ENCODE measurements at places on chromosomes 13 and 19. TPM values are rescaled to one million over a fixed set of nuclear protein-coding genes. Genes with fewer than 3 reads are reported as not detected.
A peak's percentile ranks its signal among the peaks of the same experiment; 100 is the strongest.

PLK5 gene
- not detected for total RNA-seq

NLRP11 gene
- total RNA-seq, result not detected

GSX1 gene
- total RNA-seq, result not detected

TIMM44 gene
- 58.6 TPM for total RNA-seq

OR7A5 gene
- not detected for total RNA-seq

CLDND2 gene
- total RNA-seq, result not detected

C19orf33 gene
- total RNA-seq, result 3.2 TPM

C19orf38 gene
- not detected for total RNA-seq

TRPC4 gene
- 28.3 TPM for total RNA-seq

ADAMTSL5 gene
- 6.9 TPM for total RNA-seq

ETV2 gene
- under 0.01 TPM for total RNA-seq

LAIR2 gene
- not detected for total RNA-seq

ZNF823 gene
- total RNA-seq, result 5.6 TPM

OR4F17 gene
- total RNA-seq, result 0.32 TPM

BORA gene
- 5.5 TPM for total RNA-seq

LDLR gene
- total RNA-seq, result 392 TPM

DNA sequence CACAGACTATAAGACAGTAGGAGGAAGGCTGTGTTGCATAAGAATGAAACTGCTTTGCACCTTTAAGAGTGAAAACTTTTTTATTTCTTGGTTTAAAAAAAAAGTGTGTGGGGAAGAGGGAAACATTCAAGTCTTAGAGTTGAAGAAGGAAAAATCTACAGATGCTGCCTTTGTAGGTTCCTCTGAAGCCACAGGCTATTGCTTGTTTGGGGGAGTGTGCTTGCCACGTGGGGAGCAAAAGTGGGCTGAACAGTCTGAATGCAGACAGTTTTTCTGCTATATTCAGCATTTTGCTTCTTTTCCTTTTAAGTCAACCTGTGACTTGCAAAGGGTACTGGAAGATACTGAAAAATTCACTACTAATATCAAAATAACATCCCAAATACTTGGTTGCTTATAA is 36.9 kb downstream of the EFNB2 start:
- DNase-seq, result no peak

DNA sequence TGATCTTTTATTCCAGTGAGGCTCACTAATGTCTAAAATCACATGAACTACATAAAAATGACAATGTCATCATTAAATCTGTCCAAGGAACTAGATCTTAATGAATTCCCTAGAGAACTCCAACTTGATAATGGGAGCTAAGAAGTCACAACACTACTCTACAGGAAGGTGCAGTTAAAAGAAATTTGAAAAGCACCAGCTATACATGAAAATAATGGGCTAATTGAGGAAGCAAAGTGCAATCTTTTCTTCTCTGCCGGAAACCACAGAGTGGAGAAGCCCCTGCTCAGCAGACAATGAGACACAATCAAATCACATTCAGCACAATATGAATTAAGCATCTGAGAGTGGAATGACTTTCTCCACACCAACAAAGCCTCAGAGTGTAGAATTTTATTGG is 261.7 kb downstream of the LHFPL6 start:
- no peak for DNase-seq

- DNase-seq, result no peak
Measured at GRCh38 chr13:58126496-58126895, 495.0 kb downstream of the PCDH17 start.

DNA sequence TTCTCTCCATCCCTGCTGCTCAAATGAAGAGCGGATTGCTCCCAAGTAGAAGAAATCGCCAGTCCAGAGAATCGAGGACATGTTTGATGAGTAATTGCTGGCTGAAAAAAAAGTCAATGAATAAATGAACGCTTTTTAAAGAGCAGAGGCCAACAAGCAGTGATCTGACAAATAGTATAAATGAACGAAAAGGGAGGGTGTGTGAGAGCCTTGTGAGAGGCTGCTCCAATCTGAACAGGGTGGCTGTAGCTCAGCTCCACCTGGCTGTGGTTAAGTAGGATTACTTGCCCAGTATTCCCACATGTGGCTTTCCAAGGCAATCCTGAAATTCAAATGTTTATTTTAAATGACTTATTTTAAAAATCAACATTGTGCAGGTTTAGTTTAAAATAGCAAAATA is 117.1 kb downstream of the TSHZ3 start:
- peak; percentile 41 for DNase-seq

- no peak for DNase-seq
Measured at GRCh38 chr13:111976474-111977178, 90.3 kb upstream of the SOX1 start.

DNA sequence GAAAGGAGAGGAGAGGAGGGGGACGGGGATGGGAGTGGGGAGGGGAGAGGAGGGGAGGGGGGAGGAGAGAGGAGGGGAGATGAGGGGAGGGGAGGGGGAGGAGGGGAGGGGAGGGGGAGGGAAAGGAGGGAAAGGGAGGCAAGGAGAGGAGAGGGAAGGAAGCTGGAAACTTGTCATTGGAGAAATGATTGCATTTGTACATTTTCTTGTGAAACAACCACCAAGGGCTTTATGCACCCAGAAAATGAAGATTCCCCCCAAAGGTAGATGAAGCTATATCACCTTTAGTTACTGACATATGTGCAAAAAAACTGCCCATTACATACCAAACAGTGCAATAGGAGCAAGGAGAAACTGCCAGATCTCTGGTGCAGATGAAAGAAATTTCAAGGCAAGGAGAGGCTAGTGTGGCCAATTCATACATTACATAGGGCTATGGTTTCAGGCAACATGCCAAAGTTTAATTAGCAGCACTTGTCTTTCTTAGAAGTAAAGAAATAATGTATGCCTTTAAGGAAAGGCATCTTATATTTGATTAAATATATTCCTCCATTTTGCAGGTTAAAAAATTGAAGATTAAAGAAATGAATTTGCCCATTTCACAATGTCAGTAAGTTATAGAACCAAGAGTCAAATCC is 49.5 kb upstream of the STK24 start:
- no peak for DNase-seq

GRCh38 chr13:94602467-94602866 is 810 bp downstream of the GPR180 start:
- no peak for DNase-seq

GRCh38 chr13:83879431-83880171 is 2.7 kb downstream of the SLITRK1 start:
- DNase-seq, result no peak

DNA sequence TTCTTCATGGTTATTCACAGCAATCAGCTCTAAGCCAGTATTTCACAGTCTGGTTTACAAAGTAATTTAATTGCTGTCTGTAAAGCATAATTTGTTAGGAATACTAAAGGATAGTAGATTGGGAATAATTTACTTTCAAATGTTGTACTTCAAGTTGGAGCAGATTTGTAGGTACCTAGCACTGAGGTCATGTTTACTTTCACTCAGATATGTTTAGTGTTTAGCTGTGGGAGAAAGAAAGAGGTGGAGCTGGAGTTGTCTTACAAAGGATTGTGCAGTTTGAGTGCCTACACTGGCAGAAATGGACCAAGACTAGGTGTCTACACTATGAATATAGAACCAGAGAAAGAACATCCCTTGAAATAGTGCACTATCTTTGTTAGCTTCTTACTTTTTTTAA is 464.6 kb downstream of the PCDH9 start:
- no peak for DNase-seq

GRCh38 chr13:47959468-47960247 is 41.4 kb downstream of the SUCLA2 start:
- DNase-seq, result no peak

GRCh38 chr19:7480970-7481255 is 7.9 kb downstream of the PEX11G start:
- no peak for DNase-seq

DNA sequence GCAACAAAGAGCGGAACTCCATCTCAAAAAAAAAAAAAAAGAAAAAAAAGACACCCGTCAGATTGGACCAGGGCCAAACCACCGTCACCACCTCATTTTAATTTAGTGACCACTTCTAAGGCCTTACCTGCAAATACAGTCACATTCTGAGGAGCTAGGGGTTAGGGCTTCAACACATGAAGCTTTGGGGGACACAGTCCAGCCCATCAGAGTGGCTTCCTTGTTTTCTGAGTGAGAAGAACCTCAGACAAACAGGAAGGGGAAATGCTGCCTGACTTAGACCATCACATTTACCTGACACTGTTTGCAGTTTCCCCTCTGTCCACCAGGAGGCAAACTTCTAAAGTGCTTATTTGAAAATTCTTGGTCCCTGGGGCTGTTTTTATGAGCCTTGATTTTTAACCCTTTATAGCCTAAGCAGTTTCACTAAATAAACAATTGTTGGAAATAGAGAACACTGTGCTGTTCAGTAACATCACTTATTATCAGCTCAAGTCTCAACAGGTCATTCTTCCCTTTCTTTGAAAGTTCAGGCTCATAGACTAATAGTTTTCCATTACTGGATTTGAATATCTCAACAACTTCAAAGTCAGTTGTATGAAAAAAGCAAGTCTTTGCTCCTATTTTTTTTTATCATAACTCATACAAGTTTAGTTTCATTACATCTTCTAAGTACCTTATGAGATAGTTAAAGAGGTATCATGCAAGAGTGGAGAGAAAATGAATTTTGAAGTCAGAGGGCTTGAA is 74.9 kb upstream of the WASF3 start:
- peak; percentile 64 for DNase-seq

- no peak for DNase-seq
Measured at GRCh38 chr13:66477816-66478215, 752.3 kb downstream of the PCDH9 start.

DNA sequence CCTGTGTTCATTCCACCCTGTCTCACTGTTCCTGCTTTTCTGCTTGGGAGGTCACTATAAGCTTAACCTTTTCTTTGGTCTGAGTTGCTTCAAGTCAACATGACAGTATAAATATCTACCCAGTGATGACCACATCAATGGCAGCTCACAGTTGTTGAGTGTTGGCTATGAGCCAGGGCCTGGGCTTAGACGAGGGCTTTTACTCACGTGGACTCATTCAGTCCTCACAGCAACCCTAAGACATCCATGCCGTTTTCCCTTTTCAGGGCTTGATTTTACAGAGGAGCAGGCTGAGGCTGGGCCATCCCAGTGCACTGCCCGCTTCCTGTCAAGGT is 10.2 kb upstream of the CCDC97 start:
- peak; percentile 95 for DNase-seq

- no peak for DNase-seq
Measured at GRCh38 chr13:53041968-53042516, 13.4 kb downstream of the OLFM4 start.

- peak; percentile 82 for DNase-seq
Measured at GRCh38 chr13:40540328-40541044, 126.0 kb downstream of the FOXO1 start.

DNA sequence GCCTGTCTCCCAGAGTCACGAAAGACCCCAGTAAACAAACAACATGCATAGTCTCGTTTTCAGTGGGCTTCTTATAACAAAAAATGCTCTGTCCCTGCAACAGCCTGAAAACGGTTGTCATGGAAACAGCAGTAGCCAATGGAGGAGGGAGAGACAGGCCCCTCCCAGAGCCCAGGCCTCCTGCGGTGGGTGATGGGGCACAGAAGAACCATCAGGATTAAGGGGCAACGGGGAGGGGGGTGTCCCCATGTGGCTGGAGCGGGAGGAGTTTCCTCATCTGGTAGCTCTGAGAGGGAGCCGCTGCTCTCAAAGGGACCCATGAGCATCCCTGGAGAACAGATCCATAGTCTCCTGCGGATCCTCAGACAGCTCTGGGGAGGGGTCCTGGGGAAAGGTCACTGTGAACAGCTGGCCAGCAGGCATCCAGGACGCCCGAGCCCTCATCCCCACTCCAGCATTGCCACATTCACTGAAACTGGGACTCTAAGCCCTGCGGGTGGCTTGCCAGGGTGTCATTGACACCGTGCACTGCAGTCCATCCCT is 37.5 kb upstream of the PNMA8B start:
- no peak for DNase-seq

DNA sequence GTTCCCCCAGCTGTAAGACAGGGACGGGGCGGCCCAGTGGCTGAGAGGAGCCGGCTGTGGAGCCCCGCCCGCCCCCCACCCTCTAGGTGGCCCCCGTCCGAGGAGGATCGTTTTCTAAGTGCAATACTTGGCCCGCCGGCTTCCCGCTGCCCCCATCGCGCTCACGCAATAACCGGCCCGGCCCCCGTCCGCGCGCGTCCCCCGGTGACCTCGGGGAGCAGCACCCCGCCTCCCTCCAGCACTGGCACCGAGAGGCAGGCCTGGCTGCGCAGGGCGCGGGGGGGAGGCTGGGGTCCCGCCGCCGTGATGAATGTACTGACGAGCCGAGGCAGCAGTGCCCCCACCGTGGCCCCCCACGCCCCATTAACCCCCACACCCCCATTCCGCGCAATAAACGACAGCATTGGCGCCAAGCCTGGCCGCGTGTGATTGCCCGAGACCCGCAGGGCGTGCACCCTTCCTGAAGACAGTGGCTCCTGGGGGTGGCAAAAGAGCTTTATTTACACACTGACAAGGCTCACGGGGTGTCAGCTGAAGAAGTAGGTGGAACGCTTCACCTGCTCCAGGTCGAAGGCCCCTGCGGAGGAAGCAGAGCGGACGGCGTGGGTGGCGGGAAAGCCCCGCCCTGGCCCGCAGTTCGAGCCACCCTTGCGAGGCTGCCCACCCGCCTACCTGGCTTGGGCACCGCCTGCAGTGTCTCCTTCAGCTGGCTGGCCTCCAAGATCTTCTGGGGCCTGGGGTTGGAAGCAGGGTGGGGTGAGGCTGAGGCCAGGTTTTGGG is 16.4 kb downstream of the POLRMT start:
- DNase-seq, result no peak

GRCh38 chr13:79796136-79796535 is 315.2 kb downstream of the NDFIP2 start:
- no peak for DNase-seq

DNA sequence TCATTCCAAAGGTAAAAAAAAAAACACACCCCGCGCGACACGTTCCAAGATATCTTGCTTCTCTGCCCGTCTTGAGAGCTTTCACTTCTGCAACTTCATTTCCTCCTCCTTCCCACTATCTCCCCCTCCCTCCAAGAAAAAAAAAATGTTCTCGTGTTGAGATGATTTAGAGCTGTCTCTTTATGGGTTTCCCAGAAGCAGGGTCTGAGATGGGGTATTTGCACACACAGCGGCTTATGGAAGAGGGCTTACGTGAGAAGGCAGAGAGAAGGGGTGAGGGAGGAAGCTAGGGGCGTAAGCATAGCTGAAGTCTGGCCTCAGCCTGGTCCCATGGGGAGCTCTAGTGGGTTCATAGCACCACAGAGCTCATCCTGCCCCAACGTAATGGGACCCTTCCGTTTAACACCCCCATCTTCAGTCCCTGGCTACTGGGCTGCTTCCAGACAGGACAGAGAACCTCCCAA is 31.3 kb upstream of the USE1 start:
- no peak for DNase-seq
